ENCODE measurements at places on chromosomes 5 and 9.

DNA sequence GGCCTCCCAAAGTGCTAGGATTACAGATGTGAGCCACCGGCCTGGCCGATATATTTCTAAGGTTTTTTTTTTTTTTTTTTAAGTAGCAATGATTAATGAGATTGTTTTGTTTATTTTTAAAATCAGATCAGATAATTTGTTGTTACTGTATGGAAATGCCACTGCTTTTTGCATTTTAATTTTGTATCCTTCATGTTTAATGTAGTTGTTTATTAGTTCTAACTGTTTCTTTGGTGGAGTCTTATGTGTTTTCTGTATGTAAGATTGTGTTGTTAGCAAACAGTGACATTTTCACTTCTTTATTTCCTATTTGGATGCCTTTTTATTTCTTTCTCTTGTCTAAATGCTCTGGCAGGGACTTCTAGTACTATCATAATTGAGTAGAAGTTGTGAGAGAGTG, 87.3 kb downstream of the DMXL1 start:
- DNase-seq: no peak

DNA sequence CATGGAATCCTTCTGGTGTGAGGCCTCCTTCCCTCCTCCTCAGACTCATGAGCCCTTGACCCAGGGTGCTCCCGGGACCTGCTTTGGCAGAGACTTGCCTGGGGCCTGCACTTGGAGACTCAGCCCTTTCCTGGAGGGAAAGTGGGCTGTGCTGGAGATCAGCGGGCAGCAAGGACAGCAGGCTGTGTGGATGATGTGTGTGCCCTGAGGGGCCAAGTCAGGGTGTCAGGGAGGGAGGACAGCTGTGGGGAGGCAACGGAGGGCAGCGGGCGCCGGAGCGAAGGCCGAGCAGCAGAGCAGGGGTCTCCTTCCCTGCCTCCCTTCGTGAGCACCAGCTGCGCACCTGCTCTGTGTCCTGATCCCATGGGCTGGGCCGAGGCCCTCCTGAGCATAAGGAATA, 6.1 kb upstream of the CSF2 start:
- no peak for DNase-seq

GRCh38 chr9:974996-975739, 1.3 kb upstream of the DMRT3 start:
- DNase-seq: no peak

GRCh38 chr9:134885001-134885678, 4.5 kb downstream of the FCN2 start:
- DNase-seq: peak; percentile 20

- no peak for DNase-seq
Observed at GRCh38 chr9:93911801-93912554, 43.2 kb downstream of the BARX1 start.

GRCh38 chr5:1000329-1000728, 8.3 kb upstream of the NKD2 start:
- DNase-seq: peak; percentile 39

GRCh38 chr5:112799661-112800060, 61.4 kb upstream of the SRP19 start:
- DNase-seq: no peak

DNA sequence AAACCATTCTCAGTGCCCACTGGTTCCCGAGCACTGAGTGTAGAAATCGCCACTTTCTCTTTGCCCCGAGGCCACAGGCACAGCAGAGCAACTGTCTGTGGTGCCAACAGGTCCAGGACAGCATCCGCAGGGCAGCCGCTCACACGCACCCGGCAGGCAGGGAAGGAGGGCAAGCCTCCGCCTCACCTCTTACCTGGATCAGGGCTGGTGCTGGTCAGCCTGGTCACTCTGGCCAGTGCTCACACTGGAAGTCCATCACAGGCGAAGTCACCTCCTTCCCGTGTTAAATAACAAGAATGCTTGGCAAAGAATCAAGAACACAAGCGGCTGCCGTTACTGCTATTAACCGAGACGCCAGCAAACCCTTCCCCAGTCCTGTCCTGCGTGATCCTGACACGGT, 13.7 kb downstream of the DIPK1B start:
- no peak for DNase-seq

DNA sequence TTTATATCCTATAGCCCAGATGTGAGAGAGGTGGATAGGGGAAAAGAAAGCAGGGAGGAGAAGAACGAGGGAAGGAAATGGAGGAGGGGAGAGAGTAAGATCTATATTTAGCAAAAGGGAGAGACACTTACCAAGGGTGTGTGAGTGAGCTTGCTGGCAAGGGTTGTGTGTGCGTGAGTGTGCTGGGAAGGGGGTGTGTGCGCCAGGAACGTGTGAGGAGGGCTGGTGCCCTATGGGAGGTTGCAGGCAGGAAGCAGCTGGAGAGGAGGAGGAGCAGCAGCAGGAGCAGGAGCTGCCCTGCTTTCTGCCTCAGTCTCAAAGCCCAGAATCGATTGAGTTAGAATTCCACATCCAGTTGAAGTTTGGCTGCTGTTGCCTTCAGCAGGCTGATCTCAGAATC, 148.3 kb upstream of the RUSC2 start:
- no peak for DNase-seq

DNA sequence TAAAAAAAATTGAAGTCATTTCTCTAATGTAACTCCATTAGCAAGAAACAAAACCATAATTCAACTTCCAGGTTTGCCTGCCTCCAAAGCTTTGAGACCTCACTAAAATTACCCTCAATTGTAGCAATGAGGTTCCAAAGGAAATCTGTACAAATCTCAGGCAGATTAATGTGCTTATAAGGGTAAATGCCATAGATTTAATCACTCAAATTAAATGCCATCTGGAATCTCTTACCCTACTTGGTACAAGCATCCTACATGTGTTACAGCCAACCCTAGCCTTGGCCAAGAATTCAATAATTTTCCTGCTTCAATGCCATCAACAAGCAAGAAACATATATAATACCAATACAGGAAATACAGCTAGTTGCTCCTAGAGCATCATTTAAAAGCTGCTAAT, 452.8 kb downstream of the RAB3C start:
- no peak for DNase-seq

GRCh38 chr5:141241496-141241895, 3.7 kb upstream of the PCDHB15 start:
- DNase-seq: no peak

DNA sequence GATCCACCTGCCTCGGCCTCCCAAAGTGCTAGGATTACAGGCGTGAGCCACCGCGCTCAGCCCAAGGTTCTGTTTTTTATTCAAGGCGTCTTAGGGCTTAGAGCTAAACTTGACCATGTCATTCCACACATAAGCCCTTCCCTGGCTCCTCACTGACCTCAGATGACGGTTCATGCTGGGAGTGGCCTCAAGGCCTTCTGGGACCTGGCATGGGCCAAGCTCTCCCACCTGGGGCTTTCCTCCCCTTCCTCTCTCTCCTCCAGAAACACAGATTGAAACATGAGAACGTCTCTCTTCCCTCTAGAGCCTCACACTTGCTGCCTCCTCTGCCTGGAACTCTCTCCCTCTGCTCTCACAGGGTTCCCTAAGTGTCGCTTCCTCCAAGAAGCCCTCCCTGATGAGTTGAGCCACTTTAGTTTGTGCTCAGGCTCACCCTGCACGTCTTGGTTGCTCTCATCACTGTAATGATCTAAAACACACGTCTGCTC, 155.6 kb upstream of the IER5L start:
- no peak for DNase-seq

GRCh38 chr9:134627417-134628353, 13.9 kb upstream of the COL5A1 start:
- no peak for DNase-seq

GRCh38 chr9:30796764-30797163, 1587.7 kb upstream of the ACO1 start:
- no peak for DNase-seq

- DNase-seq: no peak
Observed at GRCh38 chr9:7770111-7770510, 29.5 kb downstream of the DMAC1 start.

- no peak for DNase-seq
Observed at GRCh38 chr5:57441557-57441956, 41.1 kb downstream of the ACTBL2 start.

GRCh38 chr5:133744960-133745308, 132.6 kb upstream of the FSTL4 start:
- no peak for DNase-seq

DNA sequence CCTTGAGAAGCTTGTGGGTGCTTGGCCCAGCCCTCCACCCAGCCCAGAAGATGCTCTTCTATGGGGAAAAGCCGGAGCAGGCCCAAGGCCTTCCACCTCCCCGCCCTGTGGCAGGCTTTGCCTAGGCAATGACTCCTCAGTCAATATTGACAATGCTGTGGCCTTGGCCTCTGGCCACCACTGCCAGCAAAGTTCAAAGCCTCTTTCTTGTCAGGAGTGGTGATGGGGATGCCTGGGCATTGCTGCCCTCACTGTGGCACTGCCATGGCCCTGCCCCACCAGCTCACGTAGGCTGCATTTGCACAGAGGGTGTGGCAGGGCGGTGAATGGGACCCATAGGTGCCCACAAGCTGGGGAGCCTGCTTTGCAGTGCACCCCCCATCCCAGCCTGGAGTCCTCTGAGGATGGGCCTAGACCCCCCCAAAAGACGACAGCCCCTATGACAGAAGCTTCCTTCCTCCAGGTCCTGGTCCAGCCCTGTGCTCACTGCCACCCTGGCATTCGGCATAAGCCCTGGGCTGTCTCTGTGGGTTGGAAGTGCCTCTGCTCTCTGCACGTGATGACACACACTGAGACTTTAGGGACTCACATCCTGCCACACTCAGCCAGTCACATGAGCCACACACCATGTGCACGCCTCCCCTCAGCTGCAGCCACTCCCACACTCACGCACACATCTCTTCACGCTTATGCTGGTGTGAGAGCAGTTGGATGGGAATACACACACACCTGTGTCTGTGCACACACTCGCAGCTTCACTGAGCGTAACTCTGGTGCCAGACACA, 31.1 kb downstream of the MORN5 start:
- no peak for DNase-seq

- DNase-seq: no peak
Observed at GRCh38 chr9:9494336-9494735, 1118.5 kb downstream of the PTPRD start.

DNA sequence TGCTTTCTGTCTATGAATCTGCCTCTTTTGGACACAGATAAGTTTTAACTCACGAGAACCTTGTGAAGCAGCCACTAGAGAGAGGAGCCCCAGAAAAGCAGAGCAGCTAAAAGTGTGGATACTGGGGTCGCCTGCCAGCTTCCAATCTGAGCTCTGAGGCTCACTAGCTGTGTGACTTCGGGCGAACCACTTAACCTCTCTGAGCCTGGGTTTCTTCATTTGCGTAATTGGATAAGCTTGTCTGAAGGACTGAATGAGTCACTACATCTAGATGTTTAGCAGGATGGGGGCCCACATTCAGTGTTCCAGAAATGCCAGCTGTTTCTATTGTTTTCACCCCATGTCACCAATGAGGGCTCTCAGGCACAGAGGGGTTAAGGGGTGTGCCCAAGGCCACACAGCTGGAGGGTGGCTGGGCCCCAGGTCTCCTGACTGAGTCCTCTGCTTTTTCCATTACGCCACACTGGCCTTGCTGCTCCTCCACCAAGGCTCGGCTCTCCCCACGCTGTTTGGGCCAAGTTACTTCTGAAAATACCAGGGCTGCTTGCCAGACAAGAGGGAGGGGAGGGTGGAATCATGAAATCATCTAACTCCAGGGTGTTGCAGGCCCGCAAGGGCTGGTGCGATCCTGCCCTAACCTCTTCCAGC, 36.2 kb downstream of the SH3PXD2B start:
- DNase-seq: no peak

DNA sequence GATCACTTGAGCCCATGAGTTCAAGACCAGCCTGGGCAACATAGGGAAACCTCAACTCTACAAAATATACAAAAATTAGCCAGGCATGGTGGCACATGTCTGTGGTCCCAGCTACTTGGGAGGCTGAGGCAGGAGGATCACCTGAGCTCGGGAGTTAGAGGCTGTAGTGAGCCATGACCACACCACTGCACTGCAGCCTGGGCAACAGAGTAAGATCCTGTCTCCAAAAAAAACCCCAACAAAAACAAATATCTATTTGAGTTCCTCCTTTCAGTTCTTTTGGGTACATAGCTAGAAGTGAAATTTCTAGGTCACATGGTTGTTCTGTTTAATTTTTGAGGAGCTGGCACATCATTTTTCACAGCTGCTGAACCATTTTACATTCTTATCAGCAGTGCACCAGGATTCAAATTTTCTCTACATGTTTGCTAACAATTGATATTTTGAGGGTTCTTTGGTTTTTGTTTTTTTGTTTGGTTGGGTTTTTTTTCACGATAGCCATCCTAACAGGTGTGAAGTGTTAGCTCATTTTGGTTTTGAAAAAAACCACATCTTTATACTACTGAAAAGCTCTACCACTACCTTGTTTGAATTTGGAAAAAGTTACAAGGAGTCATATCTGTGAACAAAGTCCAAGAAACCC, 176.9 kb upstream of the SLC12A2 start:
- DNase-seq: no peak

- no peak for DNase-seq
Observed at GRCh38 chr5:56313596-56313995, 80.5 kb upstream of the ANKRD55 start.

GRCh38 chr5:68369457-68370125, 154.0 kb downstream of the PIK3R1 start:
- no peak for DNase-seq

GRCh38 chr5:67214036-67214435, 17.4 kb upstream of the CD180 start:
- DNase-seq: no peak

- DNase-seq: no peak
Observed at GRCh38 chr5:150246835-150247234, 42.7 kb downstream of the CAMK2A start.

GRCh38 chr9:99445920-99446319, 223.8 kb downstream of the SEC61B start:
- DNase-seq: no peak

- DNase-seq: peak; percentile 15
Observed at GRCh38 chr5:10266137-10266536, 16.1 kb downstream of the CCT5 start.

- no peak for DNase-seq
Observed at GRCh38 chr5:150464554-150465012, 15.0 kb upstream of the RPS14 start.

- no peak for DNase-seq
Observed at GRCh38 chr5:147369742-147370374, 135.0 kb downstream of the STK32A start.

DNA sequence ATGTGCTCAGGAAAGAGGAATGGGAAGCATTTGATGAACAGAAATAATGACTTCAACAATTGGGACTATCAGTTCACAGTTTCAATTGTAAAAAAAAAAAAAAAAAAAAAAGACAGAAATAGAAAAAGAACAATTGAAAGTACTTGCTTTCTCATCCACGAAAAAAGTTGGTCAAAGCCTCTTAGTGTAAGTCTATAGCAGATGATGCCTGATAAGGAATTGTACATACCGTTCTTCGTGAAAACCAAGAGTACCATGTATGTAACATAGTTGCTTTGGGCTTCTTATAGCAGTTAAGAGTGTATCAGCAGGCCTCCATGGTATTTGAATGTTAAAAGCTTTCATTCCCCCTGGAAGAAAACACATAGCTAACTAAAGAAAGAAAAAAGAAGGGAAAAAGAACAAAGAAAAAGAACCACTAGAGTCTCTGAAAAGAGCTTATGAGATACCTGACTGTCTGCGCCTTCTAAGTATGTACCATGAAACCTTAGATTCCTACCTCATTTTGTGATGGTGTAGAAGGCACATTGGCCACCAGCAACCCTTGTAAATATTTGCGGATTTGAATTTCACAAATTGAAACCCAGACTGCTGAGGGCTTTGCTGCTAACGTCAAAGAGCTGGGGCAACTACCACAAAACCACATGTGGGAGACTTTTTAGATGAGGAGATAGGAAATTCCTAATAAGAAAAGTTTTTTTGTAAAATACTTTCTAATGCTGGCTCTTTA, 75.2 kb downstream of the TMC1 start:
- no peak for DNase-seq

GRCh38 chr5:8332666-8333445, 463.9 kb downstream of the MTRR start:
- no peak for DNase-seq
